ENCODE measurements at places on chromosomes 4 and X. TPM values are rescaled to one million over a fixed set of nuclear protein-coding genes. Genes with fewer than 3 reads are reported as not detected.

The SMIM10 gene
- total RNA-seq: 0.49 TPM

The TCEAL7 gene
- total RNA-seq: not detected

The MAGEA12 gene
- not detected for total RNA-seq

The MAB21L2 gene
- total RNA-seq: not detected
